Peyer's patch (tissue), 4 donors: ENCODE measurements at places on chromosomes 11 and 22. TPM values are rescaled to one million over a fixed set of nuclear protein-coding genes. Genes with fewer than 3 reads are reported as not detected.
A peak's percentile ranks its signal among the peaks of the same experiment; 100 is the strongest.

- no peaks in the 10 kb centered on the region for H3K36me3 ChIP-seq
- H3K4me1 ChIP-seq: no peaks in the 10 kb centered on the region
- no peak for DNase-seq
- H3K4me3 ChIP-seq: no peak overlapping the region
Measured at GRCh38 chr11:45163956-45164575, 17.6 kb downstream of the PRDM11 start.

DNA sequence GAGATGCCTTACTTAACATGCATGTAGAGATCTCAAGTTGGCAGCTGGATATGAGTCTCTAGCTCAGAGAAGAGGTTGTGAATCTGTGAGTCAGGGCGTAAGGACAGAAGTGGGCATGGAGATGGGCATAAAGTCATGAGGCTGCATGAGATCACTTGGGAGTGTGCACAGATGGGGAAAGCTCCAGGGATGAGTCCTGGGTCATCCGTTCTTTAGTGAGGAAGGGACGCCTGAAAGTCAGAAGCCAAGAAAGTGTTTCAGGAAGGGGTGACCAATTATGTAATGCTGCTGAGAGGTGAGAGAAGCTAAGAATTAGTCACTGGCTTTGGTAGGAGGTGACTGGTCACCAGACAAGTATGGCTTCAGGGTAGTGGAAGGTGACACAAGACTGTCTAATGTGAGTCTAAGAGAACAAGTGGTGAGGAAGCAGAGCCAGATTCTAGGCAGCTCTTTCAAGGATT is 6.7 kb downstream of the ACP2 start:
- no peak overlapping the region for H3K27ac ChIP-seq
- peaks cover 83% of the 10 kb centered on the region for H3K36me3 ChIP-seq
- H3K27me3 ChIP-seq: no peaks in the 10 kb centered on the region
- no peak overlapping the region for H3K4me3 ChIP-seq
- DNase-seq: no peak

- no peak for DNase-seq
- no peaks in the 10 kb centered on the region for H3K4me1 ChIP-seq
- H3K27ac ChIP-seq: no peak overlapping the region
- H3K27me3 ChIP-seq: no peaks in the 10 kb centered on the region
- no peaks in the 10 kb centered on the region for H3K36me3 ChIP-seq
Measured at GRCh38 chr11:129733384-129733783, 82.3 kb upstream of the TMEM45B start.

DNA sequence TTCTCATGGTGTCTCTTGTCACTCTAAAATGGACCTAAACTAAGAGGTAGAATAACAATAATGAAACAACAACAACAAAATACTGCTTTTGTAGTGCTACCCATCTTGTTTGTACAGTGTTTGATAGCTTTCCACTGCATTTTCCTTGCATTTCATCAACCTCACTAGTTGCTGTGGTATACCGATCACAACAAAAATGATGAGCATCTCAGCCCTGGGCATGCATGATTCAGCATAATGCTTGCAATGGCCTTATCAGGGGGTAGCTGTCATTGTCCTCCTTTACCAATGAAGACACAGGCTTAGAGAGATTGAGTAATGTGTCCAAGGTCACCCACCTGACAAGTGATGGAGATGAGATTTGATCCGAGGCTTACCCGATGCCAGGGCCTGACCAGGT is 682.5 kb downstream of the NTM start:
- H3K27ac ChIP-seq: no peak overlapping the region
- DNase-seq: no peak
- no peaks in the 10 kb centered on the region for H3K4me1 ChIP-seq

GRCh38 chr22:28669387-28669786 is 10.3 kb downstream of the TTC28 start:
- no peak overlapping the region for H3K4me3 ChIP-seq
- no peaks in the 10 kb centered on the region for H3K36me3 ChIP-seq
- H3K27me3 ChIP-seq: no peaks in the 10 kb centered on the region
- H3K27ac ChIP-seq: no peak overlapping the region

- H3K27me3 ChIP-seq: no peaks in the 10 kb centered on the region
- no peaks in the 10 kb centered on the region for H3K36me3 ChIP-seq
- H3K4me1 ChIP-seq: peaks cover 40% of the 10 kb centered on the region
- no peak overlapping the region for H3K4me3 ChIP-seq
Measured at GRCh38 chr11:3867209-3868091, 12.0 kb downstream of the STIM1 start.

DNA sequence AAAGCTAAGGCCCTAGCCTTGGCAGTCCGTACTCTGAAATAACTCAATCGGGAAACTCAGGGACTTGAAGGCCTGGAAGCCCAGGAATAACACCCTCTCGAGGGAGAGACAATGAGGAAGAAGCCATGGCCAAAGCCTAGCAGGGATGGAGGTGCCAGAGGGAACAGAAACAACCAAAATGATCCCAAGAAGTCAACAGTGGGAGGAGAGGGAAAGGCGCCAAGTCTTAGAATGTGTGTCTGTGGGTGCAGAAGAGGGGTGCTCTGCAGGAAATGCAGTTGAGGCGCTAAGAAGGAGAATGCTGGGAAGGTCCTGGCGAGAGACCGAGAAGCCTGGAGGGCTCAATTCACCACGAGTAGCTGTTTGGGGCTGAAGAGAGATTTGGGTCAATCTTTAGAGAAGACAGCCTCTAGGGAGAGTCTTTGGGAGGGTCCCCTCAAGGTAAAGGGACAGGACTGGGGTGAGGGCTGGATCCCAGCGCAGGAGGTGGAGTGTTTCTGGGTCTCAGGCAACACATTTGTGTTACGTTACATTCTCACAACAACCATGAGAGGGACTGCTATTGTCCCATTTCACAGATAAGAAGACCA is 760 bp upstream of the MAPK8IP1 start:
- no peak overlapping the region for H3K27ac ChIP-seq
- no peaks in the 10 kb centered on the region for H3K36me3 ChIP-seq
- peaks cover 5% of the 10 kb centered on the region for H3K4me1 ChIP-seq
- H3K27me3 ChIP-seq: no peaks in the 10 kb centered on the region
- DNase-seq: no peak

GRCh38 chr11:32094923-32095322 is 4.0 kb downstream of the RCN1 start:
- no peak overlapping the region for H3K27ac ChIP-seq
- no peak overlapping the region for H3K4me3 ChIP-seq
- no peaks in the 10 kb centered on the region for H3K36me3 ChIP-seq
- no peaks in the 10 kb centered on the region for H3K27me3 ChIP-seq

DNA sequence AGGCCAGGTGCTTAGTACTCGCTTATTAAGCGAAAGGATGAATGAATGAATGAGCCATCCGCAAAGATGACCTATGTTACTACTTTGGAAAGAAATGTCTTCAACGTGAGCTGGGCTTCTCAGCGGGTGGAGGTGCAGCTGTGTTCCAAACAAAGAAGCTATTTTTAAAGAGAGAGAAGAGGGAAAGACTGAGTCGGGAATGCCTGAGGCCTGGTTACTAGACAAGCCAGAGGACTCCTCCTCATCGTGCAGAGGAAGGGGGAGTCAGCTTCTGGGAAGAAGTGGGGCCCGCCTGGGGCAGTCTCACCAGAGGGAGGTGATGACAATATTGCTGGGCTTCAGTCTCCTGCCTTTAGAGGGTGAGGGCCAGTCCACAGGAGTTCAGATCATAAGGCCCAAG is 30.4 kb upstream of the CD5 start:
- H3K36me3 ChIP-seq: no peaks in the 10 kb centered on the region
- no peaks in the 10 kb centered on the region for H3K27me3 ChIP-seq
- no peak overlapping the region for H3K4me3 ChIP-seq

DNA sequence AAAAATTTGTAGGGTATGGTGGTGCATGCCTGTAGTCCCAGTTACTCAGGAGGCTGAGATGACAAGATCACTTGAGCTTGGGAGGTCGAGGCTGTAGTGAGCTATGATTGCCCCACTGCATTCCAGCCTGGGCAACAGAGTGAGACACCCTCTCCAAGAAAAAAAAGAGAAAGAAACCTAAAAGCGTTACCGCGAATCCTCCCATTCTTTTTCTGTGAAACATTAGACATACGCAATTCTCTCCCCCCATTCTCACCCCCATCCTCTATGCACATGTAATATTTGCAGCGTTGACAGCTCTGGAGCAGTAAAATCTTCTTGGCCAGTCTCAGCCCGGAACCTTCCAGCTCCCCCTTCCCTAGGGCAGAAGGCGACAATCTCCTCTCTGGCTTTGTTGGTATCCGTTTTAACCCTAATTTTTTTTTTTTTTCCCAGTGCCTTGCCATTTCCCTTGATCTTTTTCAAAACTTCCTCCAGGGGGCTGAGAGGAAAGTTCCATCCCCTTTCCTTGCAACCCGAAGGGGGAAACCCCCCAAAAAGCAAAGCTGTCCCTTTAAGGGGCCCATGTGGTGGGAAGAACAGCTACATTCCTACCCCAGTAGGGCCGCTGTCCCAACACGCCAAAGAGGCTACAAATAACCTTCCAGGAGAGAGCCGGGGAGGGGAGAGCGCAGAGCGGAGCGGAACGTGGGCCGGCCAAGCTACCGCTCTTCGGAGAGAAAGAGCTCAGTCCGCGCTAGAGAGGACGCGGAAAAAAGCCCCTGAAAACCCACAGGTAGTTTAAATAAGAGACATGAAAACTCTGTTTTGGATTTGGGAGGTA is 1.9 kb downstream of the LRP4 start:
- peak overlapping the region; percentile 73 for H3K4me3 ChIP-seq
- peak overlapping the region; percentile 60 for H3K27ac ChIP-seq
- peak; percentile 59 for DNase-seq
- no peaks in the 10 kb centered on the region for H3K36me3 ChIP-seq

GRCh38 chr22:37343863-37344734 is 61.8 kb downstream of the CYTH4 start:
- H3K4me1 ChIP-seq: no peaks in the 10 kb centered on the region
- DNase-seq: no peak
- no peak overlapping the region for H3K4me3 ChIP-seq
- no peak overlapping the region for H3K27ac ChIP-seq
- H3K27me3 ChIP-seq: no peaks in the 10 kb centered on the region

GRCh38 chr11:102489186-102490145 is 36.9 kb upstream of the TMEM123 start:
- no peak overlapping the region for H3K4me3 ChIP-seq
- no peaks in the 10 kb centered on the region for H3K36me3 ChIP-seq

DNA sequence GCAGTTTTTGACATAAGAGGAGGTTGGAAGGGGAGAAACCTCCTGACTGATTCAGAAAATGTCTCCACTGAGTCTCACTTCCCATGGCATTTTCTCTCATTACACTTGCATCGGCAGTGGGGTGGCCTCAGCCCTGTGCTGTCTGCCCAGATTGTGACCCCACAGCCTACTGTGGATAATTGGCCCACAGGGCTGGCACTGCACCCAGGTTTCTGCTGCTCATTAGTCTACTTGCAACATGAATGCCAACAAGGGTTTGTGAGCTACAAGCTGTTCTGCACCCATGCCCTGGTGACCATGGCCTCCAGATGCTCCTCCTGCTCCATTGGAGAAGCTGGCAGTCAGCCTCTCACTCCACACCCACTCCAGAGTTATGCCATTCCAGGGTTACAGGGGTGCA is 296.0 kb downstream of the CTTN start:
- DNase-seq: no peak
- H3K36me3 ChIP-seq: no peaks in the 10 kb centered on the region
- no peaks in the 10 kb centered on the region for H3K27me3 ChIP-seq
- no peak overlapping the region for H3K4me3 ChIP-seq

DNA sequence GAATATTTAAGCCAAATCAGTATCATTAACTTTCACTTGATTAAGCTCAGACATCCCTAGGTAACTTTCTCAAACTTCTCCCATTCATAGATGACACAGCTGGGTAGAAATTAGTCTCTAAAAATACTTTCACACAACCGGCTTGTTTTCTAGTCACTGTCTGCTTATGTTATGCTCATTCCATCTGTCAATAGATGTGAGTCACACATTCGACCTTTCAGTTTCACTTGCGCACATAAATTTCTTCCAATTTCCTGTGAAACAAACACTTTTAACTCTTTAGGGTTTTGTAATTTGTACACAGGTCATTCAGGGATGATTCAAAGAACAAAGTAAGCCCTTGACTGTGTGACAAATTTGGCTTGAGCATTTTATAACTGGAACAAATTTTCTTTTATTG is 723.0 kb downstream of the KCNA4 start:
- no peak for DNase-seq
- no peak overlapping the region for H3K27ac ChIP-seq
- H3K4me1 ChIP-seq: no peaks in the 10 kb centered on the region
- no peak overlapping the region for H3K4me3 ChIP-seq

DNA sequence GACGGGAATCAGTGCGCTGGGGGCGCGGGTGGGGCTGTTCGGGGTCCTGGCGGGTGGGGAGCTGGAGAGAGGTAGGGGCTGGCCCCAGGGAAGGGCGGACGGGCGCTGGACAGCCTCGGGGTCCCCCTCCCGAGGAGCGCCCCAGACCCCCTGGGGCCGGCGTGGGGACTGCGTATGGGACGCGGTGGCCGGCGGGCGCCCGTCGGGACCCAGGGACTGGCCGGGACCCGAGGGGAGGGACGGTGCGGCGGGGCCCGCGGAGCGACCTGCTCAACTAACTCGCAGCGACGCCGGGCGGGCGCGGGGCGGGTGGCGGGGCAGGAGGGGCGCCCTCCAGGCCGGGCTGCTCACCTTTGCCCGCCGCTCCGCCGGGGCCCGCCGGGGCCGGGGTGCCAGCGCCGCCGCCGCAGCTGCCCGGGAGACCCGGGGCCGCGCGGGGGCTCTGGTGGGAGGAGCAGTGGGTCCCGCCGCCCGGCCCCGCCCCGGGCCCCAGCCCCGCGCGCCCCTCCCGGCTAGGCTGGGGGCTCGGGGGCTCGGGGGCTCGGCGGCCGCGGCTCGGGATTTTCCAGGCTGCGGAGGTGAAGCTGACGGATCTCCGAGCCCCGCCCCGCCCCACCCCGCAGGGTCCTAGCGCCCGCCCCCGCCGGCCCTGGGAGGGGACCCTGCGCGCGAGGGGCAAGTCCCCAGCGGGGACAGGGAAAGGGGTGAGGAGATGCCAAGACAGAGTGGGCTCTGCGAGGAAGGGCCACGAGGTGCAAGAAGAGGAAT is 12.3 kb downstream of the STARD10 start:
- peak; percentile 70 for DNase-seq
- no peaks in the 10 kb centered on the region for H3K36me3 ChIP-seq
- peak overlapping the region; percentile 89 for H3K27ac ChIP-seq
- H3K4me1 ChIP-seq: peaks cover 2% of the 10 kb centered on the region

- H3K4me3 ChIP-seq: no peak overlapping the region
- no peak overlapping the region for H3K27ac ChIP-seq
- H3K4me1 ChIP-seq: no peaks in the 10 kb centered on the region
- no peaks in the 10 kb centered on the region for H3K27me3 ChIP-seq
- no peak for DNase-seq
- no peaks in the 10 kb centered on the region for H3K36me3 ChIP-seq
Measured at GRCh38 chr22:44972363-44973083, 37.3 kb downstream of the PHF21B start.

GRCh38 chr11:2120359-2121100 is 18.7 kb downstream of the IGF2 start:
- H3K4me3 ChIP-seq: no peak overlapping the region
- no peak for DNase-seq
- H3K27ac ChIP-seq: no peak overlapping the region
- no peaks in the 10 kb centered on the region for H3K36me3 ChIP-seq
- no peaks in the 10 kb centered on the region for H3K27me3 ChIP-seq

GRCh38 chr11:45768486-45768885 is 36.5 kb upstream of the SLC35C1 start:
- no peaks in the 10 kb centered on the region for H3K36me3 ChIP-seq
- H3K4me1 ChIP-seq: peaks cover 5% of the 10 kb centered on the region
- no peak overlapping the region for H3K27ac ChIP-seq
- no peak for DNase-seq
- no peak overlapping the region for H3K4me3 ChIP-seq
- no peaks in the 10 kb centered on the region for H3K27me3 ChIP-seq

C11orf24 gene
- total RNA-seq: 198 TPM

NEFH gene
- total RNA-seq: not detected

DKK3 gene
- 52.0 TPM for total RNA-seq

CHRM1 gene
- total RNA-seq: 0.54 TPM

KLHL35 gene
- total RNA-seq: not detected

MS4A6E gene
- total RNA-seq: not detected

HPX gene
- total RNA-seq: 10.1 TPM

MED19 gene
- 3.0 TPM for total RNA-seq

DEFB131B gene
- total RNA-seq: not detected

EHF gene
- 75.9 TPM for total RNA-seq
